Stimulated activated CD8-positive, alpha-beta memory T cell treated with anti-CD3 and anti-CD28 coated beads, Interleukin-15, amount 100 ng/mL, for 24 hours (primary cell): ENCODE measurements at places on chromosomes 4 and X.

- no peak for DNase-seq
These were observed 20.3 kb downstream of the DGKK start for GRCh38 chrX:50450324-50450723.

DNA sequence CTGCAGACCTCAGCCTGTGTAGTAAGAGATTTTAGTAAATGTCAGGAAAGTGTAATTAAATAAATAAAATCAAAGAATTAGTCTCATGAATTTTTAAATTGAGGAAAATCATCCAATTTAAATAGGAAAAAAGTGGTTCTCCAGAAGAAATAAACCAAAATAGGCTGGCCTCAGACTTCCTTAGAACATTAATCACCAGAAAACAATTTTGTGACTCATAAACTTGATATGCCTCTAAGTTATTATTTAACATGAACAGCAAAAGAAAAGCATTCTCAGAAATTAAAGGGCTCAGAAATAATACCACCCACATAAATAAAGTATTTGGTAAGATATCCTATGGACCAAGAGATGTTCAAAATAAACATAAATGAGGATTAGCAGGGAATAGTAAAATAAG, 14.3 kb downstream of the FAM47B start:
- DNase-seq = no peak

GRCh38 chrX:3451571-3451970, 105.1 kb upstream of the MXRA5 start:
- no peak for DNase-seq

DNA sequence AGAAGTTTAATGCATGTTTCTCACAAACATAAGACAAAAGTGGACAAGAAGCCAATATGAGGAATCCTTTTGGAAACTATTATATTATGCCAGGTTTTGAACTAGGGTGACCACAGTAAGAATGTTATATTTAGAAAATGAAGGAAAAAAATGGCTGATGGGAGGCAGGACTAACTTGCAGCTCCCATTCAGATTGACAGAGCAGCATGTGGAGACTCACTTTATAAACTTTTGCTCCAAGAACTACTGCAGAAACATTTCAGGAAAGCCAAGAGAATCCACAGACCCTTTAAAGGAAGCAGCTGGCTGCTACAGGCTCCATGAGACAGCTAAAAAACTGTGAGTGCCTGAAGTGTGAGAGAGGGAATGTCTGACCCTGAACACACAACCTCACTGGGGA, 738.6 kb upstream of the GRIA3 start:
- DNase-seq = no peak

DNA sequence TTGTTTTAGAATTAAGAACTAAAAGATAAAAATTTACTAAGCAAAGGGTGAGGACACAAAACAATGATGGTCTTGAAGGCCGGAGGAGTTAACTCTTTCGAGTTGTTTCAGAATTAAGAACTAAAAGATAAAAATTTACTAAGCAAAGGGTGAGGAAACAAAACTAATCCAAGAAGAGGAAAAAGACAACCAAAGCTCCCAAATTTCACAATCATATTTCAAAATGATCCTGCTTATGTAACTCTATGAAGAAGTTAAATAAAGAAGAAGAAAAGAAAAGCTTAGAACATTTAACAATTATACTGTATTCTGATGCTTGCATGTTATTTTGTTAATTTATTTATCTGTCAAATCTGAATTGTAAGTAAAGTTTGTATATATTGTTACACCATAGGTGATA, 154.8 kb upstream of the SLIT2 start:
- no peak for DNase-seq

GRCh38 chr4:181701214-181701613, 542.0 kb upstream of the TENM3 start:
- DNase-seq = no peak

GRCh38 chr4:175351473-175351872, 433.3 kb downstream of the ADAM29 start:
- no peak for DNase-seq

DNA sequence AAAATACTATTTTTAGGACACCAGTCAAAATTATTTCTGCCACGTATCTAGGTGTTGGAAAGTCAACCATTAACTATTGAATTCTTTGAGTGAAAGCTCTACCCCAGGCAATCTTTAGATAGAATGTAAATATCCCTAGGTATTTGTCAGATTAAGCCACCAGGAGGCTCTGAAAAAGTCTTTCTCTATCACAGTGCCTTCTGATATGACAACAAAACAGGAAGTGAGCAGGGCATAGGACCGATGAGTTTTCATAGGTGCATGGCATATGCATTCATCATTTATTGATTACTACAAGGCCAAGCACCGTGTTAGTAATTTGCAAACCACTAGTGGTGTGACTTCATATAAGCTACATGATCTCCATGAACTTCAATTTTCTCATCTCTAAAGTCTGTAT, 333.6 kb upstream of the F9 start:
- DNase-seq = no peak

DNA sequence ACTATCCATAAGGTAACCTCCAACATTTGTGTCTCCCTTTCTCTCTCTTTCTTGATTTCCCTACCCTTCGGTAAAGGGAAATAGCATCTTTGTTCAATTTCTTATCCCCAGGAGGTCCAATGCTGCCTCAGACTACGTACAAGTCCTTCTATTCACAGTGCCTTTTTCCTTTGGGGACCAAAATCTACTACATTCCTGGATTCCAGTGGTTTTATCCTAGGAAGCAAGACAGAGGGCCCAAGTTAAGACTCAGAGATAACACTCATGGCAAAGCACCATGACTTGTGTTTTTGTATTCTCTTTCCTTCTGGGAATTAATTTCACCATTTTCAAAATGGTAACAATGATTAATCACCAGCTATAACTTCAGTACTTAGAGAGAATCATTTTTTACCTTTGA, 10.6 kb downstream of the G3BP2 start:
- DNase-seq = no peak

DNA sequence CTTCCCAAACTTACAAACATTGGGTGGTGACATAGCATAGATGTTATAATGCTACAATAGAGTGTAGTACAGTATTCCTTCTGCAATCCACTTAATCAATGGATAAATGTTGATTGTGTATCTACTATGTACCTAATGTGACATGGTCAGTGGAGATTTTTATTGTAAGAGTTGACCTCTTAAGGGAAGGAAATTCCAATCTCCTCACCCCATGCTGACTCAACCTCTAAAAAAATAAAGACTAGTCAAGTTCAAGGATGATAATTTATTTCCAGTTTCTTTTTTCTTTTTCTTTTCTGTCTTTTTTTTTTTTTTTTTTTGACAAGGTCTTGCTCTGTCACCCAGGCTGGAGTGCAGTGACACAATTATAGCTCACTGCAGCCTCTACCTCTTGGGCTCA, 206.5 kb upstream of the STS start:
- no peak for DNase-seq

DNA sequence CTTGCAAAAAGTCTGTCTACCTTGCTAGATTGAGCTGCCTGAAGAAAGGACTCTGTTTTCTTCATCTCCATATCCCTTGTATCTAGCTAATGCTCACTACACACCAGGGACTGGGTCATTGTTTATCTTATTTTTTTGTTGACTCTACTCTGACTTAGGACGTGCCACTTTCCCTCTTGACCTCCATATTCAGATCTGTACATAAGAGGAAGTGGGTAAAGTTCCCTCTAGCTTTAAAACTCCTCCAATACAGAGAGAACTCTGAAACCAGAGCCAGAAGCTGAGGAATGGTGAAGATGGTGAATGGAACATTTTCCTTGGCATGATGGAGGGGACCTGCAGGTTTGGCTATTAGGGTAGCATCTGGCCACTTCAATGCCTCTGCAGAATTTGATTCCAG, 2026.1 kb upstream of the TENM3 start:
- no peak for DNase-seq

- DNase-seq = no peak
These were observed 487.9 kb downstream of the C4orf33 start for GRCh38 chr4:129583868-129584267.

DNA sequence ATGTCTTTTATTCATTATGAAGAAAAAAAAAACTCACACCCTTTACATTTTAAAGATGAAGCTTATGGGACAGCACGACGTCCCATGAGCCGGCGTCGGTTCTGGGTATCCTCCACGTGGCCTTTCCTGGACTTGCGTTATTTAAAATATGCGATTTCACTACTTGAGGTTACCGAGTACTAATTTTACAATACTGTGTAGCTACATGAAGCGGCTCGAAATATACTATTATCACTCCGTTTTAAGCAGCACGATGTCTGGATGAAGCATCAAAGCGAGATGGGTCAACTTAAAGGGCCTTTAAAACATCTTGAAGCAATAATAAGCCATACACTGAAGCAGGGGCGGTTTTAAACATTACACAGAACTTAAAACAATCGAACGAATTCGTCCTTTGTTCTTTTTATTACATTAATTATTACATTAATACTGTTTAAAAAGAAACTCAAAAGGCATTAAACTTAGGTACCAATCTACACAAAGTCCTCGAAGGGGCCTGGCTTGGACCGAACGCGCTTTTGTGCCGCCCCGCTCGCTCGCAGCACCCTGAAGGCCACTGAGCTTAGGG, 1.4 kb upstream of the KLF3 start:
- DNase-seq = no peak

DNA sequence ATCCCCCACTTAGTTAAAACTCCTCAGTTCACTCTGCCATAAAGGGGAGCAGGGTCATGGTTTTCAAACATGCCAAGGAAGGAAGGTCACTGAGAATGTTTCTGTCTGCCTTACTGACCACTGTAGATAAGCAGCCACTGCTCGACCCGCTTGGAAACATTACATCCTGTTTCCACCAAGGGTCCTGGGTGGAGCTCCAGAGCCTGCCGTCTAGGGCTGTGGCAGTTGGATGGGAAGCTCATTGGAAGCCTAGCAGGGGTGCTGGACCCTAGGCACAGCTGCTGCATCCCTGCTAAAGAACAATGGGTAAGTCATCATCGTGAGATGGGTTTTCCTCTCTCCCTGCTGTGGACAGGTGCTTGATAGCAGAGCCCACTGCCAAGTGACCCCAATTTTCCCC, 76.0 kb upstream of the SRD5A3 start:
- DNase-seq = no peak

GRCh38 chr4:153402366-153402765, 57.9 kb downstream of the MND1 start:
- DNase-seq = no peak

- DNase-seq = no peak
These were observed 21.4 kb upstream of the RBPJ start for GRCh38 chr4:26299254-26299882.

- no peak for DNase-seq
These were observed 10.3 kb downstream of the SPRY1 start for GRCh38 chr4:123406872-123407271.

DNA sequence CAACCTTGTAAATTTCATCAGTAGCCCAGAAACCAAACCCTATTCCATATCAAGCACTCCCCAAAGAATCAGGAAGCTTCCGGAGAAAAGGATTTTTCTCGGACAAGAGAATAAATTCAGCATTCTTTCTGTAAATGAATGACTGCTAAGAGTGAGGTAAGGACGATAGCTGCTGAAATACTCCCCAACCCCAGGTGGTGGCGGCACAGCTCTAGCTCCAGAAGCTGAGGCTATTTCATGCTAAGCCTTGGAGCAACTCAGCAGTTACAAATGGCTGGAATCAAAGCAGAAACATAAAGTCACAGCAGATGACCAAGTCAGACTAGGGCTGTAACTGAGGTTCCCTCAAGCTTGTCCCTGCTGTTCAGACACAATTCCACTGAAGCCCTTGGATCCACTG, 13.9 kb upstream of the PCDH19 start:
- DNase-seq = no peak

DNA sequence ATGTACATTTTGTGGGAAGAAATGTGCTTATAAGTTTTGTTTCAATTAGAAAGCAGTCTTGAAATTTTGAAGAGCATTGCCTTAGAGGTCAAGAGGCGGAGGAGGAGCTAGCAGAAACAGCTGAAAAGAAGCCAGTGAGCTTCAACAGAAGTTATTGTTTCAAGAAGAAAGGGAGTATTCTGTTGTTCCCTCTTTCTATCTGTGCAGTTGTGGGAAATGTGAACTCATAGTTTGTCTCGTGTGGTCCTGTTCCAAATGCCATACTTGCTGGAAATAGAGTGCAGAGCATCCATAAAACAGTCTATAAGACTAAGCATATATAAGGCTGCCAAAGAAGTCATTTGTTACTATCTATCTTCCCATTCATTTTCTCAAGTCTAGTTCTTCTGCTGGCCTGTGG, 1015.7 kb downstream of the DMD start:
- no peak for DNase-seq

DNA sequence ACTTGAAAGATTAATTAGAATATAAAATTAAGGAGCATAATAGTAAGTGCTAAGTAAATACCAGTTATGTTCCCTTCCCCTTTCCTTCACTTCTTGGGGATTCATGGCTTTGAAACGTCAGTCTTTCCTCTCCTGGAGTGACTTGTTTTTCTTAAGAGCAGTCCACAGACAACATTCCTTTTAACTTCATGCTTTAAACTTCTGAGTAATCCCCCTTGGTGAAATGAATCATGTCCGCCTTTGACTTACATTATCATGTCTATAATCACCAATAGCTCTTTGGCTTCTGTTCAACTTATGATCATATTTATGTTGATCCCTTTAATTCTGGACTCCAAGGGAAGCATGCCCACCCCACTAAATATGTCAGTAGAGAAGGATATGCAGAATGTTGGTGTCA, 1012.1 kb upstream of the SLIT2 start:
- DNase-seq = no peak

DNA sequence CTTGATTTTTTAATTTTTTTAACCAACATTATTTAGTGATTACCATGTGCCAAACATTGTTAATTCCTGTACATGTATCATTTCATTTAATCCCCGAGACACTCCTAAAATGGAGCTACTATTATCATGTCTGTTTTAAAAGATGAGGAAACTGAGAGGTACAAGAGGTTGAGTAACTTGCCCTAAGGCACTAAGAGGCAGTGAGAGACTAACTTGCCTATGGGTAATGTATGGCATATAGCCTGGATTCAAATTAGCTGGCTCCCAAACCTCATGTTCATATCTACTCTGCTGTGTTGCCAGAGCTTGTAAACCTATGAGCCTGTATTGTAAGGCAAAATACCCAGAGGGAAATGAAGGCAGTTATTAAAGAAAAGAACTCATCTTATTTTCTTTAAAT, 443.6 kb downstream of the IL15 start:
- no peak for DNase-seq

- DNase-seq = no peak
These were observed 72.2 kb upstream of the ELOVL6 start for GRCh38 chr4:110270492-110271197.

- DNase-seq = no peak
These were observed 3.6 kb upstream of the SLAIN2 start for GRCh38 chr4:48337731-48338130.

DNA sequence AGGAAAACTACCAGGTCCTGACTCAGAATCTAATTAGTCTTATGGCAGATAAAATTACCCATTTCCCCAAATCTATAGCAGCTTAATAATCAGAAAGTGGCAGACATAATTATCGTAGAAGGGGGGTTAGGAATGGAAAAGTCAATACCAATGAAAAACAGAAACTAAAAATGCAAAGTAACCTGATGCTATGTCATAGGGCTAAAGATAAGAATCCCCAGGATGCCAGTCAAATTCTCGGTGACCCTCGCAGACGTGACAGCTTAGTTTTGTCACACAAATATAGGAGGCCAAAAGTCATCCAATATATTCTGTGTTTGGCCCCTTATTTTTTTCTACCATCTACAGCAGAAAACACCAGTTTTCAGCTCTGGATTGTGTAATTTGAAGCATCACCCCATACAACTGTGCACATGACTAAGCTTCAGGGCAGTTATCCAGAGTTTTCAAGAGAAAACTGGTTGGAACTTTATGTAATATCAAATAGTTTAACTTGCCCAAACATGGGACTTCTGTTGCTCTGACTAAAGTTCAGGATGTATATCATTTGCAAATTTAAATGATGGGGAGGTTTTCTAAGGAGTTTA, 30.9 kb downstream of the RASSF6 start:
- DNase-seq = no peak

- no peak for DNase-seq
These were observed 37.1 kb upstream of the STIM2 start for GRCh38 chr4:26823583-26823982.
